ENCODE measurements at places on chromosomes 11 and 22.

- no peak for DNase-seq
Measured at GRCh38 chr22:39956932-39957664, 3.1 kb upstream of the TMA7B start.

- DNase-seq, result no peak
Measured at GRCh38 chr11:59198726-59199125, 14.0 kb downstream of the MPEG1 start.

DNA sequence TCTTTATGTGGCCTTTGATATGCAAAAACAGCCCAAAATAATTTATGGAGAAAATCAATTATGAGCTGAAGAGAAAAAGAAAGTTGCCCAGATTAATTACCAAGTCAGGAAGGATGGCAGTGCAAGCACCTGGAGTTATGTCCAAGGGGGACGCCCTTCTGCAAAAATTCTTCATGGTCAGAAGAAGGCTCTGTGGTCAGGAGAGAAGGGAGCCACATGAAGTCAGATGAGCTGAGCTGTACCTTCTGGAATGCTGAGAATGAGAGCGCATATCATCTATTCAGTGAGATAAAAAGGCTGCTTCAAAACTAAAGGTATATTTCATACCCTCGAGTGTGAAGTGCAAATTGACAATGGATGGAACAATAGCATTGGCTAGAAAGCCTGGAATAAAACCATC is 607.4 kb downstream of the NTM start:
- no peak for DNase-seq

DNA sequence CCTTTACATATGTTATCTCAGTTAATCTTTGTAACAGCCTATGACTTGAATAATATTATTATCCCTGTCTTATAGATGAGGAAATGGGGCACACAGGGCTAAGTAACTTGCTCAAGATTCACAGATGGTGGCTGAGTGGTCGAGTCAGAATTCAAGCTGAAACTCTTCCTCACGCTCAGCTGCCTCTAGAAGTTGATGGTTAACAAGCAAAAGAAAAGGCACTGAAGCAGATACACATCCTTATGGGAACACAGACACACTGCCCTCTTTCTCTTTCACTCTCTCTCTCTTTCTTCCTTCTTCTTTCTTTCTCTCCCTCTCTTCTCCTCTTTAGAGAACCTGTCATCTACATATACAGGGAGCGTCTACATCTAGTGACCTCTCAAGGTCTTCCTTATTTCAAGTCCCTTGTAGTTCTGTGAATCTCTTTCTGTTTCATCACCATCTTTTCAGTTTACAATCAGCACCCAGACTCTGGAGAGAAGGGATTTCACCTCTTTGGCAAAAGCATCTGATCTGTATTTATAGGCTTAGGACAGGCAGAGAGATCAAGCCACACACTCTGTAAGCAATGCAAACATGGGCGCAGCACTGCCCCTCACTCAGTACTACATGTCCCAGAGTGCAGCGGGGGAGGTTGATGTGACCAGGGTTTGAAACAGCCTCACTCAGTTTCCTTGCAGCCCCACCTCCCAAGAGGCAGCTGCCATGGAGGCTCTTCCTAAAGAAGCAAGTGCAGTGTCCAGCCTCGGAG is 75.7 kb downstream of the GRAMD1B start:
- no peak for DNase-seq

DNA sequence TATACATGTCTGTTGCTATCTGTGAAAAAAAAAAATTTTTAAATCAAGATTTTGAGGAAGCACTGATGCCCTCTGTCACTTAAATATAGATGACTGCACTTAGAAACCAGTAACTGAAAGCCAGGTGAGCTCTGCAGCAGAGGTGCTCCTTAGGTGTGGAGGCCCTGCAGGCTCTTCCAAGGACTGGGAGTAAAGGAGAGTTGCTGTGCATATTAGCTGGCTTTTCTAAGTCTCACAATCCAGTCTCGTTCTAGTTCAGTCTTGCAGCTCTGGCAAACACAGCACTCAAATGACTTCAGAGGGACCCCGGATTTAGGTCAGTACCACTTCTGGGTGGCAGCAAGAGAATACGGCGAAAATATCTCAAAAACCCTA is 61.0 kb downstream of the LARGE2 start:
- DNase-seq, result no peak

- no peak for DNase-seq
Measured at GRCh38 chr11:62719302-62719978, 7.8 kb downstream of the HNRNPUL2 start.

DNA sequence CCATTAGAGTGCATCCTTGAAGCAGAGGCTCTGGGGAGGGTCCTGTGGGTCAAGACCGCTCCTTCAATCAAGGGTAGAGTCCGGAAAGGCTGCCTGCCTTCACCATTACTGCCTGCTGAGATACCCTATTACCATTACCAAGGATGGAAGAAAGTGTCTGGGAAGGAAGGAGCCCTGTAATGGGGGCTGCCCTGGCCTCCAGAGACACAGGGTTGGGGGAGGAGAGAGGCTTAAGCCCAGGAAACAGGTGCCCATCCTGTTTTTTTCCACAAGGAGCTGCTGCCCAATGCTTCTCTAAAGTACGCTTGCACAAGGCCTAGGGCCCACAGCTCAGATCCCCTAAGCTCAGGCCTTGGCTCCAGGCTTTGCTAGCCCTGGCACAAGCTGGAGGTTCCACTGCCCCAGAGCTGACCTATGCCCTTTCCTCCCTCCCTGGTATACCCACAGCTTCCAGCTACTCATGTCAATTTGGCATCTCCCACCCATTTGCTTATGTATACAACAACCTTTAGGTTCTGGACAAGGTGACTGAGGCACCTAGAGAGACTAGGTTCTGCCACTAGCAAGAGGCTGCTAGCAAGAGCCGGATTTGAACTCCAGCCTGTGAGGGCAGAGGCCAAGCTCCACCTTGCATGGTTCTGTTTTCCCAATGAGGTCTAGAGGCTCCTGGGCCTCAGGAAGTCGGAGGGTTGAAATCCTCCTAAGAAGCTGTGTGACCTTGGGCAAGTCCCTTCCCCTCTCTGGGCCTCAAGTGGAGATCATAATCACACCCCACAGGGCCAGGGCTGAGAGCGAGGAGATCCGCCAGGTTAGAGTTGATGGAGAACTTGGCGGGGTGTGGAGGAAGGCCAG is 1.5 kb upstream of the PLCB3 start:
- DNase-seq, result no peak

All from activated T-helper 1 cell treated with anti-CD3 and anti-CD28 coated beads, Interleukin-2, amount 50 U/mL, for 16 hours (primary cell).